ENCODE measurements at places on chromosomes 2 and 18.
A peak's percentile ranks its signal among the peaks of the same experiment; 100 is the strongest.

GRCh38 chr2:109128616-109129355 lies at the start of gene SH3RF3:
SH3RF3 (plus strand) TSS chr2:109129205.
- no peak for DNase-seq

DNA sequence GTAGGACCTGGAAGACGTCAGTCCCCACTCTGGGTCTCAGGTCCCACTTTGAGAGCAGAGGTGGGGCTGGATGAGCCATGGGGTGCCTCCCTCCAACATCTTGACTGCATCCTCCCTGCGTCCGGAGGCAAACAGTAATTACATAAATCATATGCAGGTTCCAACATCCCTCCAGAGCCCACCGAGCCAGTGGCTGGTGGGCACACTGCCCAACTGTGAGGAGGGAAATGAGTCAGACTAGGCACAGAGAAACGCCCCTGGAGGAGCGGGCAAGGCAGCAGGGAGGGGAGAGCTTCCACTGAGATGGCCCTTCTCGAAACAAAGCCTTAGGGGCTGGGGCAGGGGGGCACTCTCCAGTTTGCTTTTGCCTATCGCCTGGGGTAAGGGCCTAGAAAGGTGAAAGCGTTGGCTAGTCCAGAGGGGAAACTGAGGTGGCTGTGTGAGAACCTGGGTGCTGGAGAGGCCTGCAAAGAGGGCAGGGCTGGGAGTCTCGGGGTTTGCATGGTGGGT lies 168.2 kb upstream of the MYCN start:
- DNase-seq: no peak

DNA sequence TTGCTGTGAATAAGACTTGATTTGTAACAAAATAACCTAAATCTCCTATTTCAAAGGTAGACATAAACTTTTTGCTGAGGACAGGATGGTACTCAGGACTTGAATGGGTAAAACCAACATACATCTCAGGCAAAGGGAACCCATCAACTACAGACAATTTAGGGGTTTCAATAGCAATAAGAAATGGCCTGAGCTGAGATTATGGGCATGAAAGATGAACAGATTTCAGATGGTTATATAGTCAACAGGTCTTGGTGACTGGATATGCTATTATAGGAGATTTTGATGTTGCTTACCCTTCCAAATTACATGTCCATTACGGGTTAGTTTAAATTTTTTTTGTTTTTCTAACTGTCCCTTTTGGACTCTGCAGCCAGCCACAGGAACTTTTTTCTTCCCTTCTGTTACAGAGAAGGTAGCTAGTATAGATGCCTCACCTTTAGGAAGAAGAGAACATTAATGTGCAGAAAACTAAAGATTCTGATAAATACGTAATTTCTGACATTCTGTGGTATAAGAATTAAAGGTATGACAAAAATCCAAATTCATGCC lies 4.6 kb downstream of the RPS27A start:
- no peak for DNase-seq

DNA sequence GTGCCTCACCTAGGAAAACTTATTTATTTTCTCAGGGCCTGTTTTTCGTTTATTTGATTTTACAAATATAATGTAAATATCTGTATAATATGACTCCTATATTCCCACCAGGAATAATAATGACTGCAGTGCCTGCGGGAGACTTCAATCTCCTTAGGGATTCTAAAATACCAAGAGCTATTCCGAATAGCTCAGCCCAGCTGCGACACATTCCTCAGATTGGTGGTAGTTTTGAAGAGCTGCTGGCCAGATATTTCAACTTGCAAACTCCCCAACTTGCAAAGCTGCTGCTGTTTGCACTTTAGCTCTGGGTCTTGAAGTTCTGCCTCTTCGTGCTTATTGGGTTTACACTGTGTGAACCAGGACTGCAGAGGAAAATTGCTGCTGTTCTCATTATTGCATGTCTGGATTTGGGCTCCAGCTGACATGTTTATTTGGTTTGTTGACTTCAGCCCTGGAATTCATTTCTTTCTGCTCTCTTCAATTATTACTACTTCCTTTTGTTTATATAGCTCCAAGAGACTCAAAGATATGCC lies 480.2 kb upstream of the CHST9 start:
- DNase-seq: no peak

GRCh38 chr2:99421469-99421868 lies 68.3 kb downstream of the REV1 start:
- DNase-seq: no peak

- DNase-seq: no peak
Measured at GRCh38 chr2:203867561-203868200, at the start of gene CTLA4. CTLA4 (plus strand) TSS chr2:203867771; CDS start chr2:203867943, 172 bp downstream.

GRCh38 chr2:36678856-36679255 lies 17.7 kb upstream of the VIT start:
- DNase-seq: no peak

GRCh38 chr2:238130111-238130695 lies 8.3 kb upstream of the KLHL30 start:
- no peak for DNase-seq

- DNase-seq: peak; percentile 33
Measured at GRCh38 chr2:238080518-238080917, 19.6 kb upstream of the ESPNL start.

- DNase-seq: no peak
Measured at GRCh38 chr18:48230467-48231113, 178.6 kb downstream of the ZBTB7C start.

GRCh38 chr18:2982452-2983269 lies 30.3 kb downstream of the LPIN2 start:
- DNase-seq: no peak

- no peak for DNase-seq
Measured at GRCh38 chr2:161946489-161947107, 127.4 kb downstream of the DPP4 start.

- no peak for DNase-seq
Measured at GRCh38 chr2:4528246-4528645, 824.9 kb downstream of the DCDC2C start.

GRCh38 chr2:201049455-201049854 lies 22.0 kb downstream of the HYCC2 start:
- DNase-seq: no peak

GRCh38 chr2:215542690-215543089 lies 106.8 kb upstream of the FN1 start:
- no peak for DNase-seq

DNA sequence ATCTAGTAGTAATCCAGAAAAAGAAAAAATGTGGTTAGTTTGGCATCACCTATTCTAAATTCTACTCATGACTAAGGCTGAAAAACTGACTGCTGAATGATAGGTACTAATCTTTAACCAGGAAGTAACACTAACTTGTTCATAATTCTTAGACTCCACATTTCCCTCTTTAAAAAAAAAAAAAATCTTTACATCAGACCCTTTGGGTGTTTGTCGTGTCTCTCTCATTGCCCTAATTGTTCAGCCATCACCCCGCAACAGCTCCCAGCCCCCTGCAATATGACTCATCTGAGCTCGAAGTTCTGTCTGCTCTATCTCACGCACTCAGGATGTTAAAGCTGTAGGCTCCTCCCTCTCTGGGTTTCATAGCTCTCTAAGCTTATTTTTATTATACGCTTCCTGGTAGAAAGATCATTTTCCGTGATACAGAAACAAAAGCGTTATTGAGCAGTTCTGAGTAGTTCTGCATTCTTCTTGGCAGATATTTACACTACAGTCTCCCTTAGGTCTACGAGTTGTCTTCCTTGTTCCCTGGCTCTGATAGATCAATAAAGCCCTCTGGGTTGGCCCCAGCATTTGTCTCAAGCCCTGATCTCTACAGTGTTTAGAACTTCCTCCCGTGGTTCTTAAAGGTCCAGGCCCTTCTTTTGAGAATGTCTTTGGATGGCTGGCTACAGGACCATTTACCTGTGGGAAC lies 95.6 kb downstream of the TNFRSF11A start:
- DNase-seq: no peak

GRCh38 chr18:13241893-13242175 lies 23.3 kb downstream of the LDLRAD4 start:
- no peak for DNase-seq

GRCh38 chr2:104358122-104358521 lies 495.8 kb upstream of the POU3F3 start:
- DNase-seq: no peak

GRCh38 chr2:45774688-45775244 lies 123.3 kb downstream of the PRKCE start:
- DNase-seq: no peak

- DNase-seq: no peak
Measured at GRCh38 chr2:156017341-156017885, 315.1 kb downstream of the NR4A2 start.

GRCh38 chr2:213261715-213262114 lies 22.5 kb upstream of the SPAG16 start:
- no peak for DNase-seq

DNA sequence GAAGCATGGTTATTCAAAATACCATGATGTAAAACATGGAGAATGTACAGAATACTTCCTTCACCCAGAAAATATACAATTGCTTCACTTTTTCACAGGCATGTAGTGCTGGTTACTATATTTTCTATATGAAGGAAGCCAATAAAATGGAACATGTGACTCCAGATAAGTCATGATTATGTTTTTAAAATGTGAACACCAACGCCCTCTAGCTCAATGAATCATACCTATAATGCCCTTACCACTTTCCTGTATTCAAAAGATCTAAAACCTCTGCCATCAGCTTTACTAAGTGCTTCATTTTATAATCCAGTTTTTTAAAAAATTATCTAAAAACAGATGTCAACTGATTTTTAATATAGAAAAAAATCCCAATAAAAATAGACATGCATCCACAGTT lies 59.9 kb downstream of the SMAD2 start:
- no peak for DNase-seq

DNA sequence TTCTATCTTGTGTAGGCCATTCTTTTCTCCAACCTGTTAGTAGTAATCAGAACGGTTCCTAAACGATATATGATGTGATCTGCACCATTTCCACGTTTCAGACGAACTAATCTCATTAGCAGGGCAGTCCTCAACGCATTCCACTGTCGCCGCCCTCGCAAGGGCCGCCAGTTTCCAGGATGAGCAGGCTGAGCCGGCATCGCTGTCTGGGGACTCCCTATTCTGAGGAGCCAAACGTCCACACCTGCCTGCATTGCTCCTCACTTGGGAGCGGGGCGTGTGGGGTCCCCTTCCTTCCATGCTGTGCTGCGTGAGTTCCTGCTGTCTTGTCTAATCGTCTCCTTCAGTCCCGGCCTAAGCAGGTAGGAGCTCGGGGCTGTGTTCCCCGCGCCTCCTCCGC lies 76.6 kb downstream of the PSMG2 start:
- no peak for DNase-seq

GRCh38 chr2:241774419-241775222 lies 2.0 kb upstream of the GAL3ST2 start:
- DNase-seq: peak; percentile 70

- DNase-seq: no peak
Measured at GRCh38 chr18:56575819-56576663, 62.4 kb downstream of the TXNL1 start.

- no peak for DNase-seq
Measured at GRCh38 chr2:104026725-104027124, 827.2 kb upstream of the POU3F3 start.

DNA sequence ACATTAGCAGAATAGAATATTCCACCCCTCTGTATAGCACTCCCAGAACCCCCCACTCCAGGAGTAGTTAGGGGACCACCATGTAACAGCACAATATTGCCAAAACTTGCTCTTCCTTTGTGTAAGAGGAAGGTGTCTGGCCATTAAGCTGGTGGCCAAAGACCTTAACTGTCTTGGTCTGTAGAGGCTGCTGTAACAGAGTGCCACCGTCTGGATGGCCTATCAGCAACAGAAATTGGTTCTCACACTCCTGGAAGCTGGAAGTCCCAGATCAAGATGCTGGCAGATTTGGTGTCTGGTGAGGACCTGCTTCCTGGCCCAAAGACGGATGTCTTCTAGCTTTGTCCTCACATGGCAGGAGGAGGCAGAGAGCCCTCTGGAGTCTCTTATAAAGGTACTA lies 61.6 kb upstream of the TGFA start:
- DNase-seq: no peak

- DNase-seq: no peak
Measured at GRCh38 chr18:80254971-80255500, 7.7 kb upstream of the PARD6G start.

- peak; percentile 44 for DNase-seq
Measured at GRCh38 chr2:23592061-23592685, 207.2 kb downstream of the KLHL29 start.

GRCh38 chr2:61816480-61817355 lies 37.1 kb downstream of the FAM161A start:
- DNase-seq: no peak

- no peak for DNase-seq
Measured at GRCh38 chr2:15504882-15505663, 56.1 kb downstream of the NBAS start.
